ENCODE measurements at places on chromosomes 12 and 14.

- no peak for DNase-seq
Observed at GRCh38 chr12:26150736-26151450, 26.1 kb upstream of the BHLHE41 start.

DNA sequence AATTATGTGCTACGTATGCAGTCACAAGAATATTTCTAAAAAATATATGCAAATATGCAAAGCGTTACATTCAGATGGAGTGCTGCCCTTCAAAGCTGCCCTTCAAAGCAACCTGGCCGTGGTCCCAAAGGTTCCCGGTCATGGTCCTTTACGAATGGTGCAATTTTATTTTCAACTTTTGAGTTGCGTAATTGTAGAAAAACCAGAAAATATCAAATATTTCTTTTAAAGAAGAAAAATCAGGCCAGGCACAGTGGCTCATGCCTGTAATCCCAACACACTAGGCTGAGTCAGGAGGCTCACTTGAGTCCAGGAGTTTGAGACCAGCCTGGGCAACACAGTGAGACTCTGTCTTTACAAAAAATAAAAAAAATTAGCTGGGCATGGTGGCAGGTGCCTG is 21.4 kb downstream of the CLSTN3 start:
- DNase-seq, result no peak

DNA sequence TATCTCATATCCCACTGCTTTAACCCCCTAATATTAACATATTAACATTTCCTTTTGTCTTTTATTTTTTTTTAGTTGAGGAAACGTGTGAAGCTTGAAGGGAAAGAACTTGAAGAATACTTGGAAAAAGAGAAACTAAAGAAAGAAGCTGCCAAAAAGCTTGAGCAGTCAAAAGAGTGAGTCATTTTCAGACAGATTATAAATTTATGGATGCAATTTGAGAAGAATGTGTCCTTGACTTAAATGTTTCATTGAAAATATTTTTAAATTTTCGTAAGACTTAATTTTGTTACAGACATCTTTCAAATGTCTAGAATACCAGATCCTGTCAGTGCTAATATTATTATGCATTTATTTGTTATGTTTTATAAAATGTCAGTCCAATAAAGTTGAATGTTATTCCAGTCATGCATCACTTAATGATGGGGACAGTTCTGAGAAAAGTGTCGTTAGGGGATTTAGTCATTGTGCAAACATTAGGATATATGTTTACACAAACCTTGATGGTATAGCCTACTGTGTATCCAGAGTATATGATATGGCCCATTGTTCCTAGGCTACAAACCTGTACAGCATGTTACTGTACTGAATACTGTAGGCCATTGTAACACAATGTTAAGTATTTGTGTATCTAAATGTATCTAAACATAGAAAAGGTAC is 32.6 kb downstream of the CPSF2 start:
- DNase-seq, result no peak

DNA sequence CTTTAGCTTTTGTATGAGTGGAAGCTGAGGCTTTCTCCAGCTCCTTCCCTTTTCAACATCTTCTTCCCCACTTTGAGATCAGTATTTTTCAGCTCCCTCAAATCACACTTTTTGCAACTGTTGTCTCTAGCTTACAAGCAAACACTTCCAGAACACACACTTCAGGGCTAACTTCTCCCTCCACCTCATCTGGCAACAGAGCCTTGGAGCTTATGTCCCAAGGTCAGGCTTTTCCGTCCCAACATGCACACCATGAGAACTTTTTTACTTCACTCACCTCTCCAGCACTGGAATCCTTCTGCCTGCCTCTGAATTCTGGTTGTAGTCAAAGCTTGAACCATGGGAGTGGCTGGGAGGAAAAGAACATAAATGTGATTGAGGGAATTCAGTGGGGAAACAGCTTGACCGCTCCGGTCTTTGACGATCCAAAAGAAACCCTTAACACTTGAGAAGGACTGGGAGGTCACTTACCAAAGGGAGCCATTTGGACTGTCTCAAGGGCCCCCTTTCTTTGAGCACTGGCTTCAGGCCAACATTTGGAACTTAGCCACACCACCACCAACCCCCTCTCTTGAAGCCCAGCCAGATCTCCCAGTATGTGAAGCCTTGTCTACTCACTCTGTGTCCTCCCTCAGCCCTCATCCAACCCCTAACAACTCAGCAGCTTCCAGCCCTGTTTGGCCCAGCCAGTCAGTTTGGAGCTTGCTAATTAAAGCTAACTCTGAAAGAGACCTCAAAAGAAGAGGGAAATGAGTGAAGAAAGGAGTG is 3.9 kb upstream of the BLOC1S1 start:
- no peak for DNase-seq

DNA sequence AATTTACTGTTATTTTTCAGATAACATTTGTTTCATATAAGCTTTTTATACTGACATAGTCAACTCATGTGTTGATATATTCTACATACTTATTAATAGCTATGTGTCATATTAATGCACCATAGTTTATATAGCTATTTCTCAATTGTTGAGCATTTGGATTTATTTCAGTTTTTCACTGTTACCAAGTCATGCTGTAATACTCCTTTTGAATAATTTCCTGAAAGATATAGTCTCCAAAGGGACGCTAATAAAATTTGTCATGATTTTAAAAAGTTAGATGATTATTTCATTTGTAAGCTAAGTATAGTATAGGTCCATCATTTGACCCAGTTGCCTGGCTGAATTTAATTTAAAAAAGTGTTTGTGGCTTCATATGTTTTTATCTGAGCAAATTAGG is 47.8 kb downstream of the ATL1 start:
- no peak for DNase-seq

DNA sequence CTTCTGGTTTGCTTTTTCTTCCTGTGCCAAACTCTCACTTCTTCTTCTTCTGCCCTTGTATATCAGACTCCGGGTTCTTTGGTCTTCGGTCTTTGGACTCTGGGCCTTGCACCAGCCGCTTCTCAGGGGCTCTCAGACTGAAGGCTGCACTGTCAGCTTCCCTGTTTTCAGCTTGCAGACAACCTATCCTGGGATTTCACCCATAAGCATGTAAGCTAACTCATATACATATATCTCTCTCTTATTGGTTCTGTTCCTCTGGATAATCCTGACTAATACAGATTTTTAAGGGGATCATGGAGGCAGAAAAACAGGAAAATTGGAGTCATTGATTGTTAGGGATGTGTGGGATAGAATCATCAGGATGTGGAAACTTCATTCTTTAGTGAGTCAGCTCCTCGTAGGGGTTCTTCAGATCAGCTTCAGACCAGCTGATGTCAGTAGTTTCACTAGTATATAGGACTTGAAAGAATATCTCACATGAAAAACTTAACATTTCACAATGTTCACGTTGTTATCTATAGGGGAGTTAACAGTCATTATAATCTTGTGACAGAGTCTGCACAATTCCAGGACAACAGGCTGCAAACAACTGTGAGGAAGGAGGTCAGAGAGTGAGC is 102.9 kb downstream of the RASSF9 start:
- peak; percentile 3 for DNase-seq
